ENCODE measurements at places on chromosomes 11 and 22. TPM values are rescaled to one million over a fixed set of nuclear protein-coding genes. Genes with fewer than 3 reads are reported as not detected.

DNA sequence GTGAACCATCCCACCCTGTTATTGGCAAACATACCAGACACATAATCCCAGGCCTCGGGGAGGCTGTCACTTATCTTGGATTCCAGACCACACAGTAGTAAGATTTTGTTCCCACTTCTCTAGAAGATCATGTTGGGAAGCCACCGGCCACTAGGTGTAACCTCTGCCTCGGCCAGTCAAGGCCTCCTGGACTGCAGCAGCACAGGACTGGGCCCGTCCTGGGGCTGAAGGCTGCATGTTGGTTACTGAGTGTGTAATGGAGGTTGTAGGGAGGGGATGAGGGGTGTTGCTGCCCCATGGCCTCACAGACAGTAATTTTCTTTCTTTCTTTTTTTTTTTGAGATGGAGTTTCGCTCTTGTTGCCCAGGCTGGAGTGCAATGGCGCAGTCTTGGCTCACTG lies 92.4 kb upstream of the SYT13 start:
- no peak for DNase-seq

- no peak for DNase-seq
Measured at GRCh38 chr11:15163136-15163535, 48.4 kb downstream of the INSC start.

DNA sequence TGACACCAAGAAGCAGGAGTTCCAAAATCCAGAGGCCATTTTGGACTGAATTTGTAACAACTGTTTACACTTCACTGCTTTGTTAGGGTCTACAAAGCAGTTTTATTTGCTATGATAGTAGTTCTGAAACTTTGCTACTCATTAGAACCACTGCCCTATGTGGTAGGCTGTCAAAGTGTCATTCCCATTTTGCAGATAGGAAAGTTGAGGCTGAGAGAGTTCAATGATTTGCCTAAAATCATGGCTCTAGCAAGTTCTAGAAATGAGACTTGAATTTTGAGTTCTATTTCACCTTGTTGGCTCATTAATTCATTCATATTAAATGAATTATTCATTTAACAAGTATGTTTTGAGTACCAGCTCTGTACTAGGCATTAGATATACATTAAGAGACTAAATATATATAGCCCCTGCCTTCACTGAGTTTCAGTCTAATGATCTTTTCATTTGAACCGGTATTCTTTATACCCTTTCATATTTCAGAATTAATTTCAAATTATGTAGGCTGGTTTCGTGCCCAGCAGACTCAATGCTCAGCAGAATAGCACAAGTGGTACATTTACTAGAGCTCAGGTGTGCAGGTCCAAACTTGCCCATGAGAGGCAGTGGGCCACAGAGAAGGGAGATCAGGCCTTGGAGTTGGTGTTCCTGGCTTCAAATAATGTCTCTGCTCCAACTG lies 93.5 kb downstream of the ME3 start:
- no peak for DNase-seq

DNA sequence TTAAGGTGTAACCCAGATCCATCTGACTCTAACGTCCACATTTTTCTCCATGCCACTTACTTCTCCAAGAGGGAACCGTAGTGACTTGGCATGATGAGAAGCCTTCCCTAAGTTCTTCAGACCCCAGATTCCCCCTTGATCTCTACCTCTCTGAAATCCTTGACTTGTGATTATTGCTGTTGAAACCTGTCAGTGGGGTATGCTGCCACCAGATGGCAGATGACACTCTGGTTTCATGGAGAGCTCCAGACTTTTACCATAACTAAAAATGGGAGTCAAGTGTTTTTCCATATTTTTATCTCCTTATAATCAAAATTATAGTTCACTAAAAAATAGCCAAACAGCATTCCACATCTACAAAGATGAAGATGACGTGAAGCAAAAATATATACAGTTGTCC lies 504.2 kb downstream of the SOX6 start:
- peak; percentile 18 for DNase-seq

GRCh38 chr11:126331286-126331685 lies 24.2 kb upstream of the ST3GAL4 start:
- DNase-seq: no peak

- no peak for DNase-seq
Measured at GRCh38 chr11:120925944-120926343, 98.0 kb upstream of the TBCEL start.

DNA sequence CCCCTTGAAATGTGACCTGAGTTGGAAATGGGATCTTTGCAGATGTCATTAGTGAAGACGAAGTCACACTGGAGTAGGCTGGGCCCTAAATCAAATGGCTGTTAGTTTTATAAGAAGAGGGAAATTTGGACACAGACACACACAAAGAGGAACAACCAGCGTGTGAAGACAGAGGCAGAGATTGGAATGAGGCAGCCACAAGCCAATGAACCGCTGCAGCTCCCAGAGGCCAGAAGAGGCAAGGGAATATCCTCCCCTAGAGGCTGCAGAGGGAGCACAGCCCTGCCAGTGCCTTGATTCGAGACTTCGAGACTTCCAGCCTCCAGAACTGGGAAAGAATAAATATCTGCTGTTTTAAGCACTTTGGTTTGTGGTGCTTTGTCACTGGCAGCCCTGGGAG lies 484.5 kb downstream of the MN1 start:
- DNase-seq: no peak

DNA sequence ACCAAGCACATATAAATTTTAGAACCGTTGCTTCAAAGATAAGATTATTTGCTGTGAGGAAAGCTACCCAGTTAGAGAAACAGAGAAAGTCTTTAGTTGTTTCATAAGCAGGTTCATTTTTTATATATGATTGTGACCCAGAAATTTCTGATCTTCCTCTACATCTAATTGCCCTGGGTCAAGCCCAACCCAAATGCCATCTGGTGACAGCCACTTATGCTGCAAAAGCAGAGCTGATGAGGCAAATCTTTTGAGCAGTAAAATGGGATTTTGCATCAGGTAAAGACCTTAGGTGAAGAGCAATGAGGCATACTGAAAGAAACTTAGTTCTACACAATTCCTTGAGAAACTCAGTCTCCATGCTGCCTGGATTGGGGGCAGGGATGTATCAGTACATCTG lies 28.0 kb downstream of the SYT9 start:
- DNase-seq: no peak

- no peak for DNase-seq
Measured at GRCh38 chr22:33465554-33465953, 407.4 kb upstream of the SYN3 start.

DNA sequence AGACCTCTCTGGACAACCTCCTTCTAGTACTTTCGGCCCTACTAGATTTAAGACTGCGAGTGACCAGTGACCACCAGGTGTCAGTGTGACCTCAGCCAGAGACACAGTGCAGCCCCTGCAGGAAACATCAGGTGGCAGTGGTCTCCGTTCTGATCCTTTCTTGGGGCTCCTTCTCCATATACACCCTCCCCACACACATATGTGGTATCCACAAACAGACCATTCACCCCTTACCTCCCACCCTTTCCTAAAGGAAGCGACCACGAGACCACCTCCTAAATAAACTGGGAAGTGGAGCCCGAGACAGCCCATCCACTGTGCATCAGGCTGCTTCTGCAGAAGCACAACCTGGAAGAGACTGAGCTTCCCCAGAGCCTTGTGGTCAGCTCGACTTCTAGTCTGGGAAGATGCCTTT lies 38.5 kb upstream of the CYP2D6 start:
- DNase-seq: peak; percentile 56

DNA sequence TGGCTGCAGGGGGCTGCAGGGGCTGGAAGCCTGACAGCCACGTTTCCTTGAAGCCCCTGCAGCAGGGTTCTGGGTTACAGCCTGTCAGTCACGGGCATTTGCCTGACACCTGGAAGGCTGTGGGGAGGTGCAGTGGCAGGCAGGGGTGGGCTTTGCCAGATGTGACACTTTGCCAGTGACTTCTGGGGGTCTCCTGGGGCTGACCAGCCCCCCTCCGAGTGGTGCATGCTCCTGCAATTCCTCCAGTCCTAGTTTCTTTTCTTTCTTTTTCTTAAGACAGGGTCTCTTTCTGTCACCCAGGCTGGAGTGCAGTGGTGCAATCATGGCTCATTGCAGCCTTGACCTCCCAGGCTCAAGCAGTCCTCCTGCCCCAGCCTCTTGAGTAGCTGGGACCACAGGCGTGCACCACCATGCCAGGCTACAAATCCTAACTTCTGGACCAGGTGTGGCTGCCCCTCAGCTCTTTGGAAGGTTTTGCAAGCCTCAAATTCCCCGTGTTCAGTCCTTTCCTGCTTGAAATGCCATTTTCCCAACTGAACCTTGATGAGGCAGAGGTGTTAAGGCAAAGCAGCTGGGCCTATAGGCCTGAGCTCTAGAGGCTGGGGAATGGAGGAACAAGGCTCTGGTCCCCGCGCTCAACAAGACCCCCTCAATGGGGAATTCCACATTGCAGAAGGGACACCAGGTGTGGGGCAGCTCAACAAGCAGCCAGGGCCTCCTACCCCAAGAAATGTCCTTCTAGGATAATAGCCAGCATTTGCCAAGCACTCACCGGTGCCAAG lies 20.2 kb upstream of the CHKA start:
- DNase-seq: no peak

GRCh38 chr22:24338726-24339451 lies 68.3 kb downstream of the SPECC1L start:
- DNase-seq: no peak

DNA sequence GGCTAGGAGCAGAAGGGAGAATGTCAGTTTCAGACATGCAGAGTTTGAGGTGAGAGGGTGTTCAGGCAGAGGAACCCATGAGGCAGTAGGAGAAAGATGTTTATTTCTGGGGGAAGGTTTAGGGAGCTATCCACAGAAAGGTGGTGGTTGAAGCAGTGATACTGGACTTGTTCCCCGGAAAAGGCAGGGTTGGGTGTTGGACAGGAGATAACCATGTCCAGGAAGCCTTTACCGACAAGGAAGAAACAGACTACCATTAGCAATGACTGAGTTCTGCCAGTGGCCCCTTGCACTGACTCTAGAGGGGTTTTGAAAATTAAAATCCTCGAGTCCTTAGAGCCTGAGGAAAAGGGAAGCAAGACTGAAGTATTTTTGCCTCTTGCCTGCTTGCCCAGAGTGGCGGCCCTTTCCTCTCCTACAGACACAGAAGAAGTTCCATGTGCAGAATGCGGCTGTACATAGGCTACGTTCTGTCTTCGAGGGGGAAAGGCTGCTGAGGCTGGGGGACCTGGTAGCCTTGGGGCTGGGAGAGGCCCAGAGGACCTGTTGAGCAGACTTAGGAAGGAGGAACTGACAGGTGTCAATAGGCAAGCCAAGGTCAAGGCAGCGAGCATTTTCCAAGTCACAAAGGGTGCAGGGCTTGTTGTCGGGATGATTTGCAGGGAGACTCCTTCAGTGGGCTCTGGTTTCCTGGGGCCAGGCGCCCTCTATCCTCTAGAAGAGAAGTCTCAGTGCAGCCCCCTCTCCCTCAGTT lies 146.7 kb downstream of the LDLRAD3 start:
- DNase-seq: no peak

GRCh38 chr11:110134110-110134509 lies 40.9 kb downstream of the ZC3H12C start:
- DNase-seq: no peak

DNA sequence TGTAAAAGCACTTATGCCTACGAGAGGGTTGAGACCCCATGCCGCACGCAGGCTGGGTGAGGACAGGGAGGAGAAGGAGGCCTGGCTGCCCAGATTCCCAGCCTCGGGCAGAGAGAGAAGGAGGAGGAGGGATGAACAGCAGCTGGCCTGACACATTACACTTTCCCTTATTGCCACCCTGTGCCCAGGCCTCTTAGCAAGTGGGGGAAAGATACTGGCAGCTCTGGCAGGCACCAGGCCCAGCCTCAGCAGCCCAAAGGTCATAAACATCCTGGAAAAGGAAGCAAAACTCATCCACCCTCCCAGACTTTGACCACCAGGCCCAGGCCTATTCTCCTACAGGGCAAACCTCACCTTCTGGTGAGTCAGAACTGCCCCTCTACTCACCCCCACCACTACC lies 4.7 kb downstream of the PLAAT3 start:
- DNase-seq: no peak

GRCh38 chr11:34603129-34604001 lies 17.5 kb upstream of the EHF start:
- DNase-seq: no peak

DNA sequence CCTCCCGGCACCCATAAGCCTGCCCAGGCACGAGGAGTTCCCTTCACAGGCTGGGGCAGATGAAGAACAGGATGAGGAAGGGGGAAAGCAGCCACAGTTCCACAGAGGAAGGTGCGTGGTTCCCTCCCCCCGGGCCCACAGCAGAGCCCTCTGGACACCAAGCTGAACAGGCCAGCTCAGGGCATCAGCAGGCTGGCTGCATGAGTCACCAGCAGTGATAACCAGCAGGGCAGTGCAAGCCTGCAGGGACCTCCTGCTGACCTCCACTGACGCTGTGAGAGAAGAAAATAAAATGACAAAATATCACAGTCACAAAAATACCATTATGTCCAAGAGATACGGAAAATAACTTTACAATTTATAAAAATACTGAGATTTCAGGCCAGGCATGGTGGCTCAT lies 11.5 kb downstream of the RTL6 start:
- DNase-seq: no peak

DNA sequence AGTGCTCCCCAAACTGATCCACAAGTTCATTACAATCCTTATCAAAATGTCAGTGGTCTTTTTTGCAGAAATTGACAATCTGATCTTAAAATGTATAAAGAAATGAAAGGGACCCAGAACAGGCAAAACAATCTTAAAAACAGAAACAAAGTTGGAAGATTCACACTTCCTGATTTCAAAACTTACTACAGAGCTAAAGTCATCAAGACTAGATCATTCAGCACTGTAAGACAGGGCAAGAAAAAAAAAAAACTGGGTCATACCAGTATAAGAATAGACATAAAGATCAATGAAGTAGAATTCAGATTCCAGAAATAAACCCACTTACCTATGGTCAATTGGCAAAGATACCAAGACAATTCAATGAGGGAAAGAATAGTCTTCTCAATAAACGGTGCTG lies 4.5 kb upstream of the STK33 start:
- no peak for DNase-seq

- DNase-seq: no peak
Measured at GRCh38 chr11:69840371-69841169, 21.4 kb upstream of the FGF3 start.

DNA sequence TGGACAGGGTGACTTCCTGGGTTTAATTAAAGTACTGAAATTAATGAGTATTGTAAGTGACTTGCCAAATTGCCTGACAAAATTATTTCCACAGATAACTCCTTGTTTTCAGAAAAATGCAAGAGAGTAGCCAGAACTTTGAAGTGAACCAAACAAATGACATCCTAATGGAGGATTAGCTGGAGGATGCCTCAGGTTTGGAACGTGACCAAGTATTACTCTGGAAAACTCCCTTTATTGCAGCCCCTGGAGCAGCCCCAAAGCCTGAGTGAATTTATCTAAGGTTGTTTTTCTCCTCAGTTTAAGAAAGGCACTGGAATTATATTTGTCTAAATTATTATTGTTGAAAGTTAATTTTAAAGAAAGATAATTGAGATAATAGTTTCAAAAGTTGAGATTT lies 343.6 kb upstream of the MTNR1B start:
- DNase-seq: no peak

- no peak for DNase-seq
Measured at GRCh38 chr22:45670981-45671782, 452 bp upstream of the ATXN10 start.

GRCh38 chr11:2209370-2209801 lies 37.8 kb upstream of the TH start:
- DNase-seq: no peak

The TIMP3 gene
- total RNA-seq: 0.38 TPM

The MS4A12 gene
- total RNA-seq: not detected

The OR5B2 gene
- not detected for total RNA-seq

The RFPL3 gene
- total RNA-seq: not detected

The GVQW3 gene
- 2.5 TPM for total RNA-seq

The OR10A3 gene
- not detected for total RNA-seq

The PANX3 gene
- total RNA-seq: not detected

The HEPHL1 gene
- not detected for total RNA-seq

The SLC29A2 gene
- 4.7 TPM for total RNA-seq

The BTG4 gene
- total RNA-seq: 0.17 TPM

The OR56A4 gene
- not detected for total RNA-seq
